Metanephros (tissue), 2 donors: ENCODE measurements at places on chromosomes 11 and 22. TPM values are rescaled to one million over a fixed set of nuclear protein-coding genes. Genes with fewer than 3 reads are reported as not detected.

The RASD2 gene
- total RNA-seq = 1.2 TPM

The MYH9 gene
- total RNA-seq = 324 TPM

The TRPC6 gene
- 12.7 TPM for total RNA-seq

The TCN2 gene
- total RNA-seq = 39.7 TPM

The CSKMT gene
- total RNA-seq = 8.9 TPM

The SPDYC gene
- total RNA-seq = not detected

The IFITM10 gene
- total RNA-seq = 0.35 TPM

The SMTNL1 gene
- 9.8 TPM for total RNA-seq

The C22orf15 gene
- total RNA-seq = 1.1 TPM

The TTC38 gene
- 64.1 TPM for total RNA-seq

The CREB3L1 gene
- total RNA-seq = 11.7 TPM

The SHANK2 gene
- total RNA-seq = 72.7 TPM

The NAT10 gene
- 23.8 TPM for total RNA-seq

The OR52R1 gene
- not detected for total RNA-seq
